Urinary bladder (tissue), 4 donors: ENCODE measurements at places on chromosomes 16 and 17. TPM values are rescaled to one million over a fixed set of nuclear protein-coding genes. Genes with fewer than 3 reads are reported as not detected.
A peak's percentile ranks its signal among the peaks of the same experiment; 100 is the strongest.

DNA sequence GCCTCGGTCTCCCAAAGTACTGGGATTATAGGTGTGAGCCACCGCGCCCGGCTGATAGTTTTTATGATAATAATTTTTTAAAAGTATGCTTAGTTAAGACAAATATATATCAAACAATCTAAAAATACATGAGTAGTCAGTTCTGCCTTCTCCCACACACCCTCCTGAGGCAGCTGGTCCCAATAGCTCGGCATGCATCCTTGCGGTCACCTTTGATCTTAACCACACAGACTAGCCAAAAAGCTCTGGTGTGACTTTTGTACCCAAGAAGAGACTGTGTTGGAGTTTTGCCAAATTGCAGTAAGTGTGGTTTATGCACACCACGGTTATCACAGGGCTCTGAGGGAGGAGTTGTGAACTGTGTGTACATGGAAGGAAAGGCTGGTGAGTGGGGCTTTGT, 25.6 kb downstream of the ATP6V0A1 start:
- DNase-seq: no peak

DNA sequence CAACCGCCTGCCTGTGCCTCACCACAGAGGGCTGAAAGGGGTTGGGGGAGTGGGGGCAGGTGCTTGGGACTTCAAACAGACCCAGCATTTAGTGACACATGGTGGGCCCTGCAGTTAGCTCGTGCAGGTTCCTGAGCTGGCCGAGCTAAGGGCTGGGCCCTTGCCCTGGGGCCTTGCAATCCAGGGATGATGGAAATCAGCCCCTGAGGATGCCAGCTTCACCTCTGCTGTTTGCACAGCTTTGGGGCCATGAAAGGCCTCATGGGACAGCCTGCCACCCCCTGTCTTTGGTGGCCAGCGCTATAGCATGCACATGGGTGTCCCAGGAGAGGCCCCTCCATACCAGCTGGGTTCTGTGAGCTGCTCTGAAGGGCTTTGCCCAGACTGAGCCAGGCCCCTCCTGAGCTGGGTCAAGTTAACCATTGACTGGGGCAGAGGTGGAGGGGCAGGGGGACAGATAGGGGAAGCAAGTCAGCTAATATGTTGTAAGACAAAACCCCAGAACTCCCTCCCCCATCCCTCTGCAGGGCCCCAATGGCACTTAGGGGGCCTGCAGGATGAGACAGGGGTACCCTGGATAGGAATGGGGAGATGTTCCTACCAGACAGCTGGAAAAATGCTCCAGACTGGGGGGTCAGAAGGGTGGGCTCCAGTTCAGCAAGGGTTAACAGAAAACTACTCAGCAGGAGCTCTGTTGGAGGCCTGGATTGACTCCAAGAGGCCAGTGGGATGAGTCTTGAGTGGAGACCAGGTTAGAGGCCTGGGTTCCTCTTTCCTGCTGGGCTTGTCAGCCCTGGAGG, 692 bp downstream of the PRR15L start:
- no peak for DNase-seq

The MYH1 gene
- polyA plus RNA-seq: not detected

The ZNF629 gene
- 11.2 TPM for polyA plus RNA-seq

GRCh38 chr17:34437188-34437587, 74.2 kb upstream of the CCL1 start:
- DNase-seq: no peak

DNA sequence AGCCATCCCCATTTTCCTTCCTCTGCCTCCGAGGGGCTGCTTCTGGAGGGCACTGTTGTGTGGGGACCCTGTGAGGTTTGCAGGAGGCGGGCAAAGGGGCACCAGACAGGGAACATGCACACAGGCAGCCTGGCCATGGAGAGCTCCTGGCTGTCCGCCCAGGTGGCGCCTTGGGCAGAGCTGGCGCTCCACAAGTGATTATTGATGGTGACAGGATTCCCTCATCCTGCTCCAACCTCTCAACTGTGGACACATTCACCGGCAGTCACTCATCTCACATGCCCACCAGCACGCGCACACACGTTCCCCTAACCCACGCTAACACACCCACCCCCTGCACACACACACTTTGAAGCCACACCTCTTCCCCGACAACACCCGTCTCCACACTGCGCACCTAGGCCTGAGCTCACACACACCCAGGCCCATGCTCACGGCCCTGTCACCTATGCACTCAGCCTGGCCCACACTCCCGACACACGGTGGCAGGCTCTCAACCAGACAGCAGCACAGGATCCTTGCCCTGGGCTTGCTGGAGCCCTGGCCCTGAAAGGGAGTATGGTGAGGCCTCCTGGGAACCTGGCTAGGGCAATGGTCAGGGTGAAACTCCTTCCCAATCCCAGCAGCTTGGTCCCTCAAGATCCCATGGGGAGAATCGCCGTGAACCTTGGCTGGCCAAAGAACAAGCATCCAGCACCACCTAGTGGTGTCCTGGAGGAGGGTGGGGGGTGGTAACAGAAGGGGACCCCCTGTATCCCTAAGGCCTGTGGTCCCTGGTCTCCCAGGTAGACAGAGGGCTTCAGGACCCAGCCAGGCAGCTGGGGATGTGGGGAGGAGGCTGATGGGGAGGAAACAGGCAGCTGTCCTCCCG, 3.6 kb downstream of the PNMT start:
- DNase-seq: no peak

GRCh38 chr17:19317359-19318095, 45.0 kb downstream of the B9D1 start:
- peak; percentile 37 for DNase-seq

DNA sequence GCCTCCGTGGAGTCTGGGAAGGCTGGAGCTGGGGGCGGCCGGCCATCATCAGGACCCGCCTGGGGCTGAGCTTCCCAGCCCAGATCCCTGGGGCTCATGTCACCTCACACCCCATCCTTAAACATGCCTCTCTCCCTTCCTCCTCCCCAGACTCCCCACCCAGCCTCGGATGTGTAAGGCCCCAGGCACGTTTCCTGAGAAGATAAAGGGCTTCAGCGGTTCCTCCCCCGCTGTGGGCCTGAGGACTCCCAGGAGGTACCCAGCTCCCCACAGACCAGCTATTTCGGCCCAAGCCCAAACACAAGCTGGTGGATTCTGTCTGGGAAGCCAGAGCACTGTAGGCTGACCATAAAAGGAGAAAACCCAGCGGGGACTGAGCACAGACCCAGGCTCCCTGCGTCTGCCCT, 49.2 kb downstream of the MYH11 start:
- DNase-seq: no peak

GRCh38 chr17:44925731-44926697, 10.7 kb upstream of the GFAP start:
- DNase-seq: no peak

- DNase-seq: no peak
These were observed 185.2 kb downstream of the CPPED1 start for GRCh38 chr16:12618515-12618914.
